ENCODE measurements at places on chromosomes 16 and 17. TPM values are rescaled to one million over a fixed set of nuclear protein-coding genes. Genes with fewer than 3 reads are reported as not detected.

Gene TMEM114
- polyA plus RNA-seq = not detected

- DNase-seq = no peak
Observed at GRCh38 chr17:72510351-72511016, 389.7 kb downstream of the SOX9 start.

Gene KRTAP4-1
- polyA plus RNA-seq = not detected

- DNase-seq = no peak
Observed at GRCh38 chr17:58585554-58585953, 71.1 kb upstream of the MTMR4 start.

Gene NUPR1
- 156 TPM for polyA plus RNA-seq

Gene CNGB1
- polyA plus RNA-seq = 0.07 TPM

Data from keratinocyte (primary cell).